ENCODE measurements at places on chromosomes 6 and 20.

DNA sequence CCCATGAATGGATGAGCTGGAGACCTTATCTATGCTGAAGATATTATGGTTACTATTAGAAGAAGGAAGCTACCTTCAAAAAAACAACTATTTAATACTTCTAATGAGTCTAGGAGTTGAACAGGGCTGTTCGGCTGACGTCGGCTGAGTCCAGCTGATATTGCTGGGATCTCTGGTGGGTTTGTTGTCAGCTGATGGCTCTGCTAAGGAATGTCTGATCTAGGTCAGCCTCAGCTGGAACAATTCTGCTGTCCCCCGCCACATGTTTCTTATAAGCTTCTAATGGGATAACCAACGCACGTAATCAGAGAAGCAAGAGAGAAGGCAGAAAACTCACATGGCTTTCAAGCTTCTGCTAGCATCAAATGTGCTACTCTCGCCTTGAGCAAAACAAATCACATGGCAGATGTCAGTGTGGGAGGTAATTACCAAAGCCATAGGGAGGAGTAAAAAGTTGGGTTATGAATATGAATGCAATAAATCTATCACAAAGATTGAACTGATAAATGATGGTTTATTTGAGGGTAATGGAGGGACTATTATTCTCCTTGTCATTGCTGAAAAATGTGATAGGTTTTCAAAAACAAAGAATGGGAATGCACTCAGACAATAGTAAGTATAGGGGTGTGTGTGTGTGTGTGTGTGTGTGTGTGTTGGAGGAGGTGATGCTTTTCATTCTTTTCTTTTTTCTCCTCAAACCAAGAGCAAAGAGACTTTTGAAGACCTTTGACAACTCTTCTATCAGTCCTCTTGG is 71.5 kb downstream of the BTBD3 start:
- DNase-seq: no peak

DNA sequence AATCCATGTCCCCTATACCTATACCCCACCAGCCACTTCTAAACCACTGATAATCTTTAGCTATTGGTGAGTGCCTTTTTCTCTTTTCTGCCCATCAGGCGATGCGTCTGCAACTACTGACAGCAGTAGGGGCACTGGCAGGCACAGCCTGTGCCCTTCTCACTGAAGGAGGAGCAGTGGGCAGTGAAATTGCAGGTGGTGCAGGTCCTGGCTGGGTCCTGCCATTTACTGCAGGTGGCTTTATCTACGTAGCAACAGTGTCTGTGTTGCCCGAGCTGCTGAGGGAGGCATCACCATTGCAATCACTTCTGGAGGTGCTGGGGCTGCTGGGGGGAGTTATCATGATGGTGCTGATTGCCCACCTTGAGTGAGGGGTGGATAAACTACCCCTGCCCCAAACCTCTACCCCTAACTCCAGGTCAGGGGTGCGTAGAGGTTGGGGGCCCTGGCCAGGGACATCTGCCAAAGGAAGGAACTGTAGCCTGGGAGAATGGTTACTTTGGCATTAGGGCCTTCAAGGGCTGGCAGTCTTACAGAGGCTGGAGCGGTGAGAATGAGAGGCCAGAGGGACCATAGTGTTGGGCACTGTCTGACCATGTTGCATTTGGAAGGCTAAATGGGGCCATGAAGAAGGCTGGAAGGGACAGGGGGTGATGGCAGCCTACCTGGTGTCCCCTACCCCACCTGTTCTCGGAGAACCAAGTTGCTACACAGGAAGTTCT is 851 bp upstream of the HSD17B8 start:
- DNase-seq: no peak

- DNase-seq: no peak
These were observed 99.1 kb upstream of the KCNK16 start for GRCh38 chr6:39421383-39422225.

- DNase-seq: no peak
These were observed 612.5 kb downstream of the CDH26 start for GRCh38 chr20:60570481-60571277.

- DNase-seq: peak; percentile 34
These were observed 94.0 kb downstream of the SHLD1 start for GRCh38 chr20:5844063-5844681.

- DNase-seq: no peak
These were observed 48.0 kb downstream of the RARS2 start for GRCh38 chr6:87541744-87542143.

DNA sequence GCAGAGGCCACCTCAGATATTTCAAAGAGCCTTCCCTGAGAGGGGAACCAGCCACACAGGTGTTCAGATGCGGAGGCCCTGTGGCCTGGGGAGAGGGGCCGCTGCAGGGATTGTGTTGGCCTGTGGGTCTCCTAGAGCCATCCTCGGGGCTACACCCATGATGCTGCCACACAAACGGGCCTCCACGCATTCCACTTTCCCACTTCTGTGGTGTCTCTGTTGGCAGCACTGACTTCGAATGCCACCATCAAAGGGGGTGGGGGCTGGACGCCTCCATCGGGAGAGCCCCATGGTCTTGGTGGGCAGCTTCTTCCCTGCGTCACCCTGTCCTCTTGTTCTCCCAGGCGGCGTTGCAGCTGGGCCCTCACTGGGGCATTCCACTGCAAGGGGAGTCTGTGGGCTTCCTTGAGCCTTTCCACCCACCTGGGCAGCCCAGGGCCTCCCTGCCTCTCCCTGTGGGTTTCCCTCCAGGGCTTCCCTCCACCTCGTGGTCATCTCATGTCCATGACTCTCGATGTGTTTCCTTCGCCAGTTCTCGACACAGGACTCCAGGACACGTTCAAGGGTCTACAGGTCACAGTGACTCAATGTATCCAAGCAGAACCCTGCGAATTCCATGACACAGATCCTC is 145.5 kb downstream of the ERMARD start:
- DNase-seq: no peak

DNA sequence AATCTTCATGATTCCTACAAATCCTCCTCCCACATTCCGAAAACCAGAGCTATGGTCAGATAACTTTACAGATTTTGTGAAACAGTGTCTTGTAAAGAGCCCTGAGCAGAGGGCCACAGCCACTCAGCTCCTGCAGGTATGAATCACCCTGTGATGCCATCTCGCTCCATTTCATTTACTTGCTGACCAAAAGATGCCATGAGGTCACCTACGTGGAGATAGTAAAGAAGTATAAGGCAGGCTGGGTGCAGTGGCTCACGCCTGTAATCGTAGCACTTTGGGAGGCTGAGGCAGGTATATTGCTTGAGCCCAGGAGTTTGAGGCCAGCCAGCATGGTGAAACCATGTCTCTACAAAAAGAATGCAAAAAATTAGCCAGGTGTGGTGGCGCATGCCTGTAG is 30.9 kb downstream of the STK4 start:
- no peak for DNase-seq

GRCh38 chr6:163531122-163531521 is 116.6 kb downstream of the QKI start:
- no peak for DNase-seq

- peak; percentile 56 for DNase-seq
These were observed 146.1 kb downstream of the EDN1 start for GRCh38 chr6:12436224-12436623.

- DNase-seq: no peak
These were observed 333.2 kb upstream of the PLCB4 start for GRCh38 chr20:8735674-8736073.

All from hematopoietic multipotent progenitor cell treated with erythropoietin and hydrocortisone succinate and interleukin-3 and kit ligand, for 4 days (in vitro differentiated cells).